ENCODE measurements at places on chromosomes 2 and 18.
A peak's percentile ranks its signal among the peaks of the same experiment; 100 is the strongest.

GRCh38 chr2:232235716-232236115, 142.8 kb upstream of the ALPP start:
- DNase-seq = no peak

DNA sequence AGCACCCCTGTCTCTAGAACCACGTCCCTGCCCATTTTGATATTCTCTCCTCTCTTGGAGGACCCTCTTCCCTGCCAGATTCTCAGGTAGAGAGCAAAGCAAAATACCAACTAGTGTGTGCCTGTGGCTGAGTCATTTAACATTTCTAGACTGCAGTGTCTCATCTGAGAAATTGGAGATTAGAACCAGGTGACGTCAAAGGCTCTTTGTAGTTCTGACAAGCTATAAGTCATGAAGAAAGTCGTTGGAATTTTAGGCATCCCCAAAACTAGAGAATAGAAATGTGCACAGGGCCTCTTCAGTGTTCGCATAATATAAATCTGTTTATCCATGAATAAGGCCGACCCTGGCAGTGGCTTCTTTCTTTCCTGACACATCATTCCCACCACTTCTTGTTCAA, 74.4 kb upstream of the TANC1 start:
- DNase-seq = no peak

GRCh38 chr2:135984199-135985017, 1.0 kb downstream of the DARS1 start:
- no peak for DNase-seq

DNA sequence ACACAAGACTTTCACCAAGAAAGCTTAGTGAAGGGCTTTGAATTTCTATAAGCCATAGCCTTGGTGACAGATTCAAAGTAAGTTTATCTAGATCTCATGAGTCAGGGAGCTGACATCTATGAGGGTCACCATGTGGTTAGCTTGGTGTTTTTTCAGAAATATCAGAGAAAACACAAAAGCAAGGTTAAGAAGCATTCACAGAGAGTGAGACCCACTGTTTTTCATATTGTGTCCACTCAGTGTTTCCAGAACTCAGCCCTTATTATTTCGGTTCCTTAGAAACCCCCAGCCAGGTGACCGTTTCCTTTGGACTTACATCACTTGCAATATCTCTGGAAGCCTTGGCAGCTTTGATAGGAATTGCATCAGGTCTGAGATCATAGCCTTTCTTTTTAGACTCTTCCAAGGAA, 76.6 kb downstream of the NEB start:
- no peak for DNase-seq

DNA sequence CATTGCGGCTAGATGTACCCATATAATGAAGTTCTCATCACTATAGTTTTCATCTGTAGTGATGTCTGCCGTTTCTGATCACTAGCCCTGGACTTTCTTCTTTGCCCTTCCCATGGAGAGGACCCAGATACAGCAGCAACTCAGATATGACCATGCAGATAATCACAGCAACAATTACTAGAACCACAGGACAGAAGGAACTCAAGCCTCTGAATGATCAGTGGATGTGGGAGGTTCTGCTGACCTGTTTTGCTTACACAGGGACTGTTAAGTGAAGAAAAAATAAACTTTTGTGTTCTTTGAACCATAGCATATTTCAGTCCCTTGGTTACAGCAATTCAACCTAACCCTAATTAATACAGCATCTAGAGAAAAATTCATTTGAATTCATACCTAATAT, 62.7 kb downstream of the ACVR1 start:
- no peak for DNase-seq

DNA sequence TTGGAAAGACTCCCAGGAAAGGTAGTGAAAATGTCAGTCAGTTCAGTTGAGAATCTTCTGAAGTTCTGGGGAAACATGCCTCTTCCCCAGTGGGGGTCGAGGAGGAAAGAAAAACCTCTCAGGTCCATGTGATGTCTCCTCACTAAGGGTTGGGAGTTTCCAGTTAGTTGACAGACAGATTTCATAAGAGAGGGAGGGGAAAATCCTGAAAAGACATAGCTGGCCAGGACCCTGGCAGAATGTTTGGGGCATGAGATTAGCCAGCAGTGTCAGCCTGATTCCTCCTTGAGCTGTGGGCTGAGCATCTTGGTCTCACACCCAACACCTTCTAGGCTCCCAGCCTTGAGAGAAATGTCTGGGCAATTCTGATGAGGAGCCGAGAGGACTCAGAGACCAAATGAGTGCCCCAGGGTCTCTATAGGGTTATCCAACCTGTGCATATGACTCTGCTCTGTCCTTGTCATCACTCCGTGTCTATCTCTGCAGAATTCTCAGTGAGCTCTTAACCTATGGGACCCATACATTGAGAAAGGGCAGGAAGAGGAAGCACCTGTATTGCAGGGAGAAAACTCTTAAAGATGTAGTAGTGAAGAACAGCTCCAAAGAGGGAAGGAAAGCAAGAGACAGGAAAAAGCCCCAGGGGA, 13.9 kb downstream of the BMP10 start:
- no peak for DNase-seq

- DNase-seq = no peak
Measured at GRCh38 chr2:96694816-96695455, 44.9 kb downstream of the LMAN2L start.

DNA sequence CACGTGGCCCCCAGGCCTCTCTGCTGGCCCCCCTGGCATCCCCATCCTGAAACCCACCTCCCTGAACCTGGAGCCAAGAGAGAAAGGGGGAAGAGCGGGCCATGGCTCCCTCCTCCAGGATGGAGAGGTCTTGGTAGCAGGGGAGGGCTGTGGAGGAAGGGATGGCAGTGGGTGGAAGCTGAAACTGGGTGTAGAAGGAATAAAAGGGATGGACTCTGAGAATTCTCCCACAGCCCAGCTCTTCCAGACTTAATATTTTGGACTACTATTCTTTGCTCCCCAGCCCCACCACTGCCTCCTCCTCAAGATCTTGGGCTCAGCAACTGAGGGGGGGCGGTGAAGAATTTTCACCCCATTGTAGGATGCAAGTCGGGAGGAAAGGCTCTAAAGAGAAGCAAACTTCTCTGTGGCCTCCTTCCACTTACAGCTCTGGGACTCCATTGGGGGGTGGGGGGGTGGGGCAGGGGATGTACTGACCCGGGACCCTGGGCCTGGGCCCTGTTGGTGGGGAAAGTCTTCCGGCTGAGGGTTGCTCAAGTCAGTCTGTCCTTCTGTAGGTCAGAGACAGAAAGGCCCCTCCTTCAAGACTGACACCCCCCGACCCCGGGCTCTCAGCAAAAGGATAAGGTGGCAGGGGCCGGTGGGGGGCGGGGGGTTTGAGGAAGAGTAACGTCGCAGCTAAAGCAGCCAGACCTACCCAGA, 501 bp downstream of the TNS1 start:
- no peak for DNase-seq

GRCh38 chr2:216949700-216950413, 90.0 kb upstream of the TNP1 start:
- DNase-seq = no peak

DNA sequence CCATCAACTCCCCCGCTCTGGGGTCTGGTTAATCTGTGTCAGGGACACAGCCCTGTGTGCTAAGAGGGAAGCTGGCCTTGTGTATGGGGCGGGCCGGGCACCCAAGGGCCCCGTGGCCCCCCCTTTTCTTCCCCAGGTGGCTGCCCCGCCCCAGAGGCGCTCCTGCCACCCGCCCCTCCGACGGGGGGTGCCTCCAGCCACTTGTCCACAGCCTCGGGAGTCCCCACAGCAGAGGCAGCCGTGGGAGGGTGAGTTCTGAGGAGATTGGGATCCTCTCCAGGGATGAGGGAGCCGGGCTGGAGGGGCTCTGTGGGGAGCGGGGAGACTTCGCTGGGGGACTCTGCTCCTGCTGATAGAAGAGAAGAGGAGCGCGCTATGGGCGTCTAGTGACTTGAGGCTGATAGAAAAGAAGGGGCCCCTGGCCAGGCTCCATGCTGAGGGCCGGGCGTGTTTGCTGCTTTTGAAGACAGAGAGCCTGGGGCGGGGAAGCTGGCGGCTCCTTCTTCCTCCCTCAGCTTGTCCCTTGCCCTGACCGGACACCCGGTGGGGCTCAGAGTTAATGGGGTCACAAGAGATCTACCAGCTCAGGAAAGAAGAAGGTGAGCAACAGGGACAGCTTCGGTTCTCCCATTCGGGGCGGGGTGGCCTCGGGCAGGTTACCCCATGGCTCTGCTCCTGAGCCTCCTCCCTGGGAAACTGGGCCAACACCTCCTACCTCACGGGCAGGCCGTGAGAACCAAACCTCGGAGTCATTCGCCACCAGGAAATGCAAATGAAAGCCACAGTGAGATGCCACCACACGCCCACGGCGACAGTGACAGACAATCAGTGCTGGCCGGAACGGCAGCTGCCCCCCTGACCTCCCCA, 89.4 kb upstream of the TAF1B start:
- peak; percentile 36 for DNase-seq

GRCh38 chr2:23385748-23386338, 864 bp downstream of the KLHL29 start:
- no peak for DNase-seq

GRCh38 chr2:224393157-224393872, 8.6 kb downstream of the FAM124B start:
- DNase-seq = no peak

GRCh38 chr2:240196716-240197461, 56.4 kb upstream of the OTOS start:
- no peak for DNase-seq

DNA sequence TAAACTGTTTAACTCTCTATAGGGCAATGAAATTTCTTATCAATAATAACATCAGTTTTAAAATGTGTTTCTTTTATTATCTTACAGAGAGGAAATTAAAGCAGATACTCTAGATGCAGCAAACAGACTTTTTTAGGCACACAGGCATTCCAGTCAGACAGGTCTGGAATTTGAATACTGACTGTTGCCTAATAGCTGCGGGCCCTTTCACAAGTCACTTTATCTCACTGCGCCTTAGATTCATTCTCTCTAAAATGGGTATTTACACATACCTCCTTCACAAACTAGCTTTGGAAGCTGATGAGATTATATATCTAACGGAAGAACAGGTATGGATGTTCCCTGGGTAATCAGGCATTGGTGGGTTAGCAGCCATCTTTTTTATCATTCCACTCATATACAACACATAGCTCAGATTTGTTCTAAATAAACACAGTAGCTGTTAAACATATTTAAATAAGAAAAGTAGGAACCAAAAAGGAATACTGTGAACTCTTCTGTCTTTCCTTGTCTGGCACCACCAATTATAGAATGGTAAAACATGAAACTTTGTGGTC, 104.2 kb downstream of the LRP2 start:
- no peak for DNase-seq

- DNase-seq = no peak
Measured at GRCh38 chr2:121475811-121476571, 54.7 kb upstream of the RNU4ATAC start.

DNA sequence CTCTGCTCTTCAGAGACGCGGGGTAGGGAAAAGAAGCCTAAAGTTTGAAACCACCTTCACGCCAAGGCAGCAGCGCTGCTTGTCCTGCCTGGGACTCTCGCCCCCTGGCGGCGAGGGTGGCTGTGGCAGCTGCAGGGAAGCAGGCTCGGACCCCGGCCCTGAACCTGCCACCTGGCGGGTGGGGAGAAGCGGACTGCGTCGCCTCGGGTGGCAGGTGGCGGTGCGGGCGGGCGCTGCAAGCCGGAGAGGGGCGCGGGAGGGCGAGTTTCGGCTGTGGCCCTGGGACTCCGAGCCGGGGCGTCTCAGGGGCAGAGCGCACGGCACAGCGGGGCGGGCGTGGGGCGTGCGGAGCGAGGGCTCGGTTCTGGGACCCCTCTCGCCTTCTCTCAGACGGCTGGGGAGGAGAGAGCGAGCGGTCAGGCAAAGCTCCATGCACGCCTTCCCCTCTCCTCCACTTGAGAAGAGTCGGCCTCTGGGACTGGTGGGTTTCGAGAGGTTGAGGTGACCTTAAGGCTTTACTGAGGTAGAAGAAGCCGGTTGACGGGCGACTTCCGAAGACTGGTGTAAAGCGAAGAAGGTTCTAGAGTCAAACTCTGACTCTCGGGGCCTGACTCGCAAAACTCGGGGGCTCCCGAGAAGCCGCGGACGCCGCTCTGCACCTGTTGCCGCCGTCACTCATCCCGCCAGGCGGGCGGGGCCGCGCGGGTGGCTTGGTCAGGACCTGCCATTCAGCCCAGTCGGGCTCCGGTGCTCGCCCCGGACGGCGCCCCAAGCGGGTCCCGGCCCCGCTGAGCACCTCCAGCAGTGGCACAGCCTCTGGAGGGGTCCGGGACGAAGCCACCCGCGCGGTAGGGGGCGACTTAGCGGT, 1.1 kb upstream of the BOLL start:
- no peak for DNase-seq

- DNase-seq = no peak
Measured at GRCh38 chr2:217316743-217317142, 456.9 kb upstream of the TNP1 start.

DNA sequence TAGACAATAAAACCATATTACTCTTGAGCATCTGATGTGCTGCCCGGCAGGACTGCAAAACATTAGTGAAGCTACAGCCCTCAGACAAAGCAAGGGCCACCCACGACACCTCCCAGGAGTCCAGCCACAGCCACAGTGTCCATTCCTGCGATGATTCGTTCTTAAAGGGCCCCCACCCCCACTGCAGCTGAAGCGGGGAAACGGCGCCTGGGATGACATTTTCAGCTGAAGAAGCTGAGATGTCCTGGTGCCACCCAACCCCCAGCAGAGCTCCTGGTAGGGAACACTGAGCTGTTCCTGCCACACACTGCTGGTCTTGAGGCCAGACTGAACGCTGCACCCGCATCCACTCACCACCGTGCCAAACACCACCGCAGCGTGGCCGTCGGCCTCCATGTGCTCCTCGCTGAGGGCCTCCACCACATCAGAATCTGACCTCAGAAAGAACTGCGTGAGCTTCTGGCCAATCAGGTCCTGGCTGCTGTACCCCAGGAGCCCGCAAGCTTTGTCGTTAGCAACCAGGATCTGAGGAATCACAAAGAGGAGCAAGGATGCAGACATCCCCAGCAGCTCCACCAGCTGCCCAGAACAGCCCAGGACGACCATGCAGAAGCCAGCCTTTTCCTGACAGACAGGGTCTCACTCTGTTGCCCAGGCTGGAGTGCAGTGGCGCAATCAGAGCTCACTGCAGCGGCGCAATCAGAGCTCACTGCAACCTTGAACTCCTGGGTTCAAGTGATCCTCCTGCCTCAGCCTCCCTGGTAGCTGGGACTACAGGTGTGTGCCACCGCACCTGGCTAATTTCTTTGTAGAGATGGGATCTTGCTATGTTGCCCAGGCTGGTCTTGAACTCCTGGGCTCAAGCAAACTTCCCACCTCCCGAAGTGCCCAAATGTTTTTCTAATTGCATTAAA, 9.5 kb downstream of the PASK start:
- no peak for DNase-seq

GRCh38 chr18:25830787-25831186, 259.6 kb downstream of the SS18 start:
- no peak for DNase-seq

- DNase-seq = peak; percentile 60
Measured at GRCh38 chr2:96951125-96951654, 35.2 kb downstream of the FAM178B start.

DNA sequence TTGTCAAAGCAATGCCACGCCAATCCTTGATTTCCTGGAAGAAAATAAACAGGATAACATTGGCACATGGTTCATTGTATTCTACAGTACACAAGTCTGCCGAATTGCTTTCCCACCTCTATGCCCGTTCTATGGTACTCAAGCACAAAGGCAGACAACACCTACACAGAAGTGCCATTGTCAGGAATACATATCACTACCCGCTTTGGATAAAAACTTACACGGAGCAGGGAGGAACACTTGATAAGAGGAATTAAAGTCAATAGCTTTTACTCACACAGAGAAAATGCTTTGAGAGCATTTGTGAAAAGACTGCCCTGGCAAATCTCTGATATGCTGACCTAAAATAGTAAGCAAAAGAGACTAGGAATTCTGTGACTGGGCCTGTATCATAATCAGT, 23.4 kb downstream of the PLEKHM3 start:
- DNase-seq = no peak
